Karpas-422 (cell line): ENCODE measurements at places on chromosomes 5 and 9.

- DNase-seq, result no peak
These were observed 27.8 kb downstream of the PPARGC1B start for GRCh38 chr5:149757956-149758355.

DNA sequence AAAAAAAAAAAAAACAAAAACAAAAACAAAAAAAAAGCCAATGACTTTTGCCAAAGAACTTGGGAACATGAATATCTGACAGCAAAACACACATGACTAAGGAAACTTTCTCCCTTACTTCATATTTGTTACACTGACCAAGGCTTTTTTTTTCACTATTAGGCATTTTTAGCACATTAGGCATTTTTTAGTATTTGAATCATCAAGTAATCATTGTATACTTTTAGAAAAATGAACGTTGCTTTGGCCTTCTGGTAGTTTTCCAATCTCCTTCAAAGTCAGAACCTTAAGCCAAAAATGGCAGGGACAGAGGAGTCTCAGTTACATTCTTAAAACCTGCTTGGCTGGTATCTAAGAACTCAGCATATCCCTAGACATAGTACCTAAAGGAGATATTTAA lies 19.3 kb downstream of the NREP start:
- no peak for DNase-seq

GRCh38 chr9:77847059-77847499 lies 184.5 kb downstream of the GNAQ start:
- DNase-seq, result no peak

DNA sequence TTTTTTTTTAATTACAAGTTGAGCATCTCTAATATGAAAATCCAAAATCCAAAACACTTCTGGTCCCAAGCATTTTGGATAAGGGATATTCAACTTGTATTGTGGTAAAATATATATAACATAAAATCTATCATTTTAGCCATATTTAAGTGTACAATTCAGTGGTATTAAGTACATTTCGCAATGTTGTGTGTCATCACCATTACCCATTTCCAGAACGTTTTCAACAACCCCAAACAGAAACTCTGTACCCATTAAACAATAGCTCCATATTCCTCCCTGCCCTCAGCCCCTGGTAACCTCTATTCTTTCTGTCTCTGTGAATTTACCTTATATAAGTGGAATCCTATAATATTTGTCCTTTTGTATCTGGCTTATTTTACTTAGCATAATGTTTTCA lies 24.9 kb downstream of the TICAM2 start:
- DNase-seq, result no peak

GRCh38 chr9:100091650-100092049 lies 7.2 kb downstream of the ERP44 start:
- DNase-seq, result no peak

DNA sequence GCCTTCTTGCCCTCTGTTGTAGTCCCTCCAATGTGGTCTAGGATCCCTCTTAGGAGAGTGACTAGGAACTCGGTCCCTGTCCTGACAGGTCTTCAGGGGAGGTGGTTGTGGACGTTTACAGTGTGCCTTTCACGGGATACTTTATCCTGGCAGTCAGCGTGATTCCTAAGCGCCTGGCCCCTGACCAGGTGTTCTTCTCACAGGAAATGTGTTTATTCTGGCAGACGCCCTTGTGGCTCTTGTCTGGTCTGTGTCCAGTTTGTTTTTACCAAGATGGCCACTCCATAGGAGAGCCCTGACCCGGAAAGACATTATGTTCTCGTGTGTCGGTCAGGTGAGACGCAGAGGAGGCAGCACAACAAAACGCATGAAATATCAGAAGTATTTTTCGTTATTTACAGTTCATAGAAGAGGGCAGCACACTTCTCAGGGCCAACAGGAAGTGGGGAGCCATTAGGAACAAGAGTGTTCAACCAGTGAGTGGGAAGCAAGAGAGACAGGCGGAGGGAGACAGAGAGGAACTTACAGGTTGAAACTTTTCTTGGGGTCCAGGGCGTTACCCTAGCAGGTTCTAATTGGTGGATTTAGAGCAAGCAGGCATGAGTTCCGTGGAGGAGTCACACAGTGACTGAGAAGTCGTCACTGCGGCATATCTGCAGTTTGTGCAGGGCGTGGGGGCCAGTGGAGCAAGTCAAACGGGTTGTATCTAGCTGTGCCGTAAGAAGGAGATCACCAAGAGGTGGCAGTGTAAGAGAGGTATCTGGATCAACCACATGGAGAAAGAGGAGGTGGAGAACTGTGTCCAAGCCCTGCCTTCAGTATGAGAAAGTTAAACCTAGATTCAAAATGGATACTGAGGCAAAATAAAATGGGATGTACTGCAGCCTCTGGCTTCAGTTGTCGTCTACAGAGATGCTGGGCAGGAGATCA lies 412.9 kb downstream of the ZSWIM6 start:
- no peak for DNase-seq

DNA sequence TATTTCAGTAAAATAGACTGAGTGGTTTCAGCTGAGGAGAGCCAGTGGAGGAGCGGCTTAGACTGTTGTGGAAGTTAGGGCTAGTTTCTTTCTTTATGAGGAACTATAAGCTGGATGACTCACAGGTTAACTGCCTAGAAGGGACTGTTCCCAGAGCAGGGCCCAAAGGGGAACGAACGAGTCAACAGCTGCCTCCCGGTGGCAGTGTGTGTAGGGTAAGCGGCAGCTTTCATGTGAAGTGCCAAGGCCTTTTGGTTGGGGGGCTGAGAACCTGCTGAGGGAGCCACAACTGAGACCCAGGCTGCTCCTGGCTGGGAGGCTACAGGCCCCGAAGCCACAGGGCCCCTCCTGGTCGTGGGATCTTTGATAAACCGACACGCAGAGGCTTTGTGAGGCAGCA lies 7.0 kb downstream of the SQSTM1 start:
- no peak for DNase-seq

GRCh38 chr5:179301796-179302195 lies 43.5 kb downstream of the ADAMTS2 start:
- no peak for DNase-seq

DNA sequence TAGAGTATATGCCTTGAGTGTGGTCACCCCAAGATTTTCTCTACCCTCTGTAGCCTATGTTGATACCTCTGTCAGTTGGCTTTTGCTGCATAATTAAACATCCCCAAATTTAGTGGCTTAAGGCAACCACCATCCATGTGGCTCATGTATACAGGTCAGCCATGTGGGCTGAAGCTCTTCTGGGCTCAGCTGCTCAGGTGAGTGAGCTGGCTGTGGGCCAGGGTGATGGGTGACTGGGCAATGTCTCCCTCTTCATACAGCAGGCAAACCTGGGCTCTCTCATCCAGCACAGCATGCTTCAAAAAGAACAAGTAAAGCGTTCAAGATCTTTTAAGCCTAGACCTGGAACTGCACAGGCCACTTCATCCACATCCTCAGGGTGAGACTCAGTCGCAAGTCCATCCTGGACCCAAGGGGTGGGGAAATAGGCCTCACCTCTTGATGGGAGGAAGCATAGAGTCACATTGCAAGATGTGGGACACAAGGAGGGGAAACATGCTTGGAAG lies 188.2 kb upstream of the TAS2R1 start:
- no peak for DNase-seq

DNA sequence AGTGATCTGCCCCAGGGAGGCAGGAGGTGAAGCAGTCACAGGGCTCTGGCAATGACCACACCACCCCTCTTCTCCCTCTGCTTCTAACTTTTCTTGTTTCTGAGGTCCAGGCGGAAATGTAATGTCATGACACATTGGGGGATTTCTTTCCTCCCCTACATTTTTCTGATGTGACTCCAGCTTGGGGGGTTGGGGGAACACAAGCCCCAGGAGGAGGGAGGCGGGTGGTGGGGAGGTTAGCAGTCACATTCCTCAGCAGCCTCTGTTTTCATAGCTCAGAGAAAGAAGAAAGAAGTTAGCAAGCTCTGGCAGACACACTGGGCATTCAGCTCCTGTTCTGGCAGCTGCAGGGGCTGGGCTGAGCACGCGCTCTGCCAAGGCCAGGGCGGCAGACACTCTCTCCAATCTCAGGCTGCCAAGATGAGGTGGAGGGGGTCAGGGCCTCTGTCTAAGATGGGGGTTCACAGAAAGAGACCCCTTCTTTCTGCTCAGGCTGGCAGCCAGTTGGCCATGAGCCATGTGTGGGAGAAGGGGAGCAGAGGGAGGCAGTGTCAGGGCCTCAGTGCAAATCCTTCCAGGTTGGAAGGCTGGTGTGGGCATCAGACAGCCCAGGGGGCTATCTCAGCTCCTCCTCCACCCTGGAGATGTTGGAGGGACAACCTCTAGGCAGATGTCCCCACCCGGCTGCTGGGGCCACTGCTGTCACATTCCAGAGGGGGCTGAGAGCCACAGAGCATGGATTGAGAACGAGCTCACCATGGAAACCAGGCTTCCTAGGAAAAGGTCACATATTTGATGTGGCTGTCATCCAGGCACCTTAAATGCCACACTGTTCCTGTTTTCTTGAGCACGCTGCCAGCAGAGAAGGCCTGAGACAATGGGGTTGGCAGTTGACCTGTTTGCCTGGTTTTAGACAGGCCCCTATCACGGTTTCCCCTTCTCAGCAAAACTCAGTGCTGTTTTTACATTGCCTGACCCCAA lies 20.1 kb upstream of the PFDN1 start:
- DNase-seq, result no peak

GRCh38 chr9:9914174-9914573 lies 698.6 kb downstream of the PTPRD start:
- DNase-seq, result no peak

DNA sequence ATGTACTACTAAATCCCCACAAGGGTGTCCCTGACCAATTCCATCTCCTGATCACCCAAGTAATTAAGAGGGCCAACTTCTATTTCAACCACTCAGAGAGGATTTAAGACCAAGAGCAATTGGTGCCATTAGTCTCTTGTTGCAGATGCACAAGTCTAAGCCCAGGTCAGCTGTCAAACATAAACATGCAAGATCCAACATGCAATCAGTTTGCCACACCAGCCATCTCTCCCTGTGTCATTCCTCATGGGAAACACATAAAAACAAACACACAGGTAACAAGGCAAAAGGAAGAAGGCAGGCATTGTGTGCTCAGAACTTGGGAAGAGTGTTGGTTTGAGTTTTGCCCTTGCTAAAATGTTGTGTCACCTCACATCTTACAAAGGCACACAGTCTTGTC lies 139.2 kb downstream of the SPOCK1 start:
- DNase-seq, result no peak

DNA sequence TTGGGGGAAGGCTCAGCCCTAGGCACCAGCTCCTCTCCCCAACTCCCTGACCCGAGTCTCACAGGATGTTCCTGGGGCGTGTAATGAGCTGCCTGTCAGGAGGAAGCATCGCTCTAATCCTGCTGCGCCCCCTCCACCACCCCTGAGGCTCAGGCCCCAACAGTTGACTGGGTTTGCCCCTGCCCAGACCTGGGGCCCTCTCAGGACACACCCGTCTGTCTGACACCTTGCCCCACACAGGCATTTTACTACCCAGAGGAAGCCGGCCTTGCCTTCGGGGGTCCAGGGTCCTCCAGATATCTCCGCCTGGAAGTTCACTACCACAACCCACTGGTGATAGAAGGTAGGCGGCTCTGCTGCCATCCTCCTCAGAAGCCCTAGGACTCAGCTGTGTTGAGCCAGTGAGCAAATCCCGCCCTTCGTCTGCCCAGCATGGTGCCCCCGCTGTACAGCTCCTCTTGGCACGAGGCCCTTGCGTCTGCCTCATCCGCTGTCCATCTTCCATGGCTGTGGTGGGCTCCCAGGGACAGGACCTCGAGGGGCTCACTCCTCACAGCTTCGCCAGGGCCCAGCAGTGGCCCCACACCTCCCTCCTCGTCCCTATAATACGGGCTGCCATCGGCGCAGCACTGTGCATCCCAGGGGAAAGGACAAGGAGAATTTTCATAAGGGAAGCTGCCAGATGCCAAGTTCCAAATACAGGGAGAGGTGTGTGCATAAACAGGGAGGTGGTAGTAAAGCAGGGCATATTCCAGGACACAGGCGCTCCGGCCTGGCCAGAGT lies 8.0 kb downstream of the DBH start:
- DNase-seq, result no peak

GRCh38 chr5:73776405-73776804 lies 150.4 kb downstream of the ARHGEF28 start:
- DNase-seq, result no peak

GRCh38 chr5:171914726-171915338 lies 91.6 kb downstream of the FBXW11 start:
- DNase-seq, result no peak
